ENCODE measurements at places on chromosomes 13 and 19.

- DNase-seq: no peak
Observed at GRCh38 chr13:40994581-40995230, 24.4 kb downstream of the ELF1 start.

- peak; percentile 39 for DNase-seq
Observed at GRCh38 chr13:49652355-49653305, 24.3 kb downstream of the ARL11 start.

GRCh38 chr19:676339-677105 is at the start of gene FSTL3:
TSS of gene FSTL3 (plus strand) at chr19:676392. CDS start at chr19:676424, 32 bp downstream.
- DNase-seq: no peak

GRCh38 chr19:3353493-3353892 is 12.9 kb upstream of the NFIC start:
- DNase-seq: no peak

DNA sequence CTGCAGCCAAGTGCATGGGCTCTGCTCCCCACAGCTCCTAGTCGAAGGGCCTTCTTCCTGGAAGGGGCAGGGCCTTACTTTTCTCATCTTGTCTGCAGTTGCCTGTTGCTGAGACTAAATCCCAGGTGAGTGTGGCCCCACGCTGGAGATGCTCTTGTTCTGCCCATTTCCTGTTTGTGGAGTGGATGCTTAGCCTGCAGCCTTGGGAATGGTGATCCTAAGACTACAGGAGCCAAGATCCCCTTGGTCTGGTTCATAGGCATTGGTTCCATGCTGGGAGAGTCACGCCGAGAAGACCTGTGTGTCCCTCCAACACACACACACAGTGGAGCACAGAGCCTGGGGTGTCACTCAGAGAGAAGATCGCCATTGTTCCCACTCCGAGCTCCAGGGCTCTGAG is 23.5 kb downstream of the CFAP97D2 start:
- no peak for DNase-seq

DNA sequence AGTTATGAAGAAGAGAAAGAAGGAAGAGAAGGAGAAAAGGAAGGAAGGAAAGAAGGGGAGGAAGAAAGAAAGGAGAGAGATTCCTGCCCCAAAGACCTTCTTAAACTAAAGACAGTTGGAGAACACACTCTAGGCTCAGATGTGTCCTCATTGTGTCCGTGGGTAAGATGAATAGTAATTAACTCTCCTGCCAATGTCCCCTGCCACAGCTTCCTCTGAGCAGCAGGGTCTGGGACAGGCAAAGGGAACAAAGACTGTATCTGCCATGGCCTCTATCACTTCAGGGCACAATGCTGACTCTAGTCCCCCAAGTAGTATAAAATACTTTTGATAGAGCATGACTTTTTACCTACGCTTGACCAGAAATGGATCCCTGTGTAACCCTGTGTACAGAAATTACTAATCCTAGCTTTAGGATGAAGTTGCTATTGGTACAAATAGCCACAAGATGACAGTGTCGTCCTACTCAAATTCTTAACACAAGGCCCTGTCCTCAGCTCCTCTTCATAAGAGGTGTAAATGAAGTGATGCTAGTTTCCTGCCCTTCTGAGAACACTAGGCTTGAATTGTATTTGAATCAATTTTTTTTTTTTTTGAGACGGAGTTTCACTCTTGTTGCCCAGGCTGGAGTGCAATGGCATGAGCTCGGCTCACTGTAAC is 186.2 kb upstream of the GPR12 start:
- DNase-seq: peak; percentile 57

DNA sequence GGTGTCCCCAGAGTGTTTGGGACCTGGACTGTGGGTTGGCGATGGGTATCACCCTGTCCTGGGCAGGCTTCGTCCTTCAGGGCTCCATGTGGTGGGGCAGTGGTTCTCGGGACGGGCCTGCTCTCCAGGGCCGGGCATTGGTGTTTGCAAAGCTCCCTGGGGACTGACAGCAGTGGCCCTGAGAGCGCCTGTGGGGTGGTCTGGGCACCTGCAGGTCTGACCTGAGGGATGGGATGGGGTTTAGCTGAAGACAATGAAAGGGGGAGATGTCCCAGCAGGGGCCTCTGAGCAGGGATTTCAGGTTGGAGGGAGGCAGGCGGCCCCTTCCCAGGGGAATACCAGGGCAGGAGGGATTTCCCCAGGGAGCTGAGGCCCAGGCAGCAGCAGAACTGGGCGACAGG is 68.3 kb upstream of the MCF2L start:
- no peak for DNase-seq

DNA sequence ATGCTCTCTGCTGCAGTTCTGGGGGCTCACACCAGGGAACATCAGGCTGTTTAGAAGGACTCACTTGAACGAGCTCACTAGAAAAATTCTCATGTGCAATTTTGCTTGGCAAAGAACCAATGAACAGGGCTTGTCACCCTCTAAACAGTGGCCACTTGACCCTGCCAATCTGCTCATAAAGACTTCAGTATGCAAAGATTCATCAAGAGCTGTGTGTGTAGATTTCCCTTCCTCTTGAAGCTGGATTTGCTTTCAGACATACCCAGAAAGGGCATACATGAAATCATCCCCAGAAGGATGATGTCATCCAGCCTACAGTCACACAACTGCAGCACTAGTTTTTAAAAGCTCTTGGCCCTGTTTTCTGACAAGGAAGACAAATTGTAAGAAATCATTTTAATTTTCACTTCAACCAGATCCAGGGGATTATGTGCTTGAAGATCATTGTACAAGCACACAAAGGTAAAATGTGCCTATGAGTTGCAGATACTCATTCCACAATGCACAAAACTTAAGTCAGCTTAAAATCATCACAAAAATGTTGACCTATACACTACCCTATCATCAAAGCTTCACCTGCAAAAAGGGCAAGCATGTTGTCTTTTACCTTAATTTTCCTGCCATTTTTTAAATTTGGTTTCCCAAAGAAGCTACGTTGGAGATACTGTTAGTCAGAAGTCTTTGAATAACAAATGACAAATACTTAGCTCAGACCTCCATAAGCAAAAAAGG is 5.2 kb upstream of the STK24 start:
- DNase-seq: no peak

DNA sequence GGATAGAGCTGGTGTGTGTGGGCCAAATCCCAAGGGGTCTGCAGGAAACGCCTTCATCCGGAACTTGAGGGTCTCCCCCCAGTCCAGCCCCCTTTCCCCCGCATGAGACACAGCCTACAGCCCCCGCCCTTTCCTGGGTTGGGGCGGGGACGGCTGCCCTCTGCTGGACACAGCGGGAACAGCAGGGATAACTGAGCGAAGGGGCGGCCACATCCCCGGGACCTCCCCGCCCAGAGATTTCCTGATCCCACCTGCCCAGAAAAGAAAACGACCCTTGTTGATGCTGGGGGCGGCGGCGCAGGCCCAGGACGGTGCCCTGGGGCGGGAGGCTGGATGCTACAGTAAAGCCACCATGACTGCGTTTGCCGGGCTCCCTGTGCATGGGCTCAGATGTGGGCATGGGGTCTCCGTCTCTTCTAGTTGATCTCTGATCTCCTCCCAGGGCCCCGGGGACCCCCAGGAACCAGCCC is 14.2 kb downstream of the ONECUT3 start:
- peak; percentile 71 for DNase-seq

GRCh38 chr13:94415500-94416237 is 63.8 kb downstream of the DCT start:
- no peak for DNase-seq

GRCh38 chr13:40985381-40986100 is 33.6 kb downstream of the ELF1 start:
- DNase-seq: no peak

DNA sequence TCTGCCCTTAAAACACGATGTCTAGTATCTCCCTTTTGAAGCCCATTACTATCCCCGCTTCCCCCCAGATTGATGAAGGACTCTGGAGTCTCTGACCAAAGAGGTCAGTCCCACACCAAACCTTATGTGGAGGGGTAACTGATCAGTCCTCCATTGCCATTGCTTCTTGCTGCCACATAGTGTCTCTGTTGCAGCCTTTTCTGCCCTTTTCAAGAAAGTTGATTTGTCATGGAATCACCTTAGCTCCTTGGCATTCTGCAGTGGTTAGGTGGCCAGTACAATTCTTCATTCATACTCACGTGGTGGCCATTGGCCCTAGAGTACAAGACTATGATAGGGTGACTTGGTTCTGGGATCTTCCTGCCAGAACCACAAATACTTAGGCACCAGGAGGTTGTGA is 8.4 kb upstream of the HTR2A start:
- DNase-seq: no peak

- DNase-seq: no peak
Observed at GRCh38 chr13:21595546-21595822, 8.5 kb downstream of the MICU2 start.

DNA sequence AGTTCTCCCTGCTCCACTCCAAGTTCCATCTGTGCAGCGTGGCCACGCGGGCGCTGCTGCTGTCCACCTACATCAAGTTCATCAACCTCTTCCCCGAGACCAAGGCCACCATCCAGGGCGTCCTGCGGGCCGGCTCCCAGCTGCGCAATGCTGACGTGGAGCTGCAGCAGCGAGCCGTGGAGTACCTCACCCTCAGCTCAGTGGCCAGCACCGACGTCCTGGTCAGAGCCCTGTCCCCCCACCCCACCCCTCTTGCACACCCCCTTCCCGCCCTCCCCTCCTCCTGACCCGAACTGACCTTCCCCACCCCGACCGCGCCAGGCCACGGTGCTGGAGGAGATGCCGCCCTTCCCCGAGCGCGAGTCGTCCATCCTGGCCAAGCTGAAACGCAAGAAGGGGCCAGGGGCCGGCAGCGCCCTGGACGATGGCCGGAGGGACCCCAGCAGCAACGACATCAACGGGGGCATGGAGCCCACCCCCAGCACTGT is 11.6 kb downstream of the FUZ start:
- DNase-seq: no peak

DNA sequence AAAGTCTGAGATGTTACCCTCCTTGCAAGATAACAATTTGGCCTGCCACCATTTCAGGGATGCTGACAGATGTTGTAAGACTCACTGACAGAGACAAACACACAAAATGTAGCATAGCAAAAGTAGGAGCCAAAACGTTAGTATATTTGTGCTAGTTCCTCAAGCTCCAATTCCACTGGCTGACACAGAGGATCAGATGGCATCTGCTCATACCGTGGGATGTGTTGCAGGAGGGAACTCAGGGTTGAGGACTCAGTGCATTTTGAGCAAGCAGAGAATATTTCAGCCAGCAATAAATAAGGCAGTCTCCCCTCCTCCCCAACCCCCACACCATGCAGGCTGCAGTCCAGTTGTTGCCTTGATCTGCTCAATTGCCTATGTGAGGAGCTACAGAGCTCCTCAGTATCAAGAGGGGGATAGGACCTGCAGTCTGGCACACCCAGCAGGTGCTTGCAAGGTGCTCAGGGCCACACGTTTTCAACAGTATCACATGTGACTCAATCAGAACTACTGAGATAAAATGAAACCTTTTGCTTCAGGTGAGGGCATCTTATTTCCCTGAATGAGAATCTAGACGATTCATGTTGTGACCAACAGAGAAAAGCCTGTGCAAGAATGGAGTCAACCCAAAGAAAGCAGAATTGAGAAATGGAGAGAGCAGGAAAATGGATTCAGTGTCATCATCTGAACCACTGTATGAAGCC is 23.6 kb upstream of the LRCH1 start:
- DNase-seq: peak; percentile 69

GRCh38 chr19:17302391-17303166 is 646 bp downstream of the ABHD8 start:
- DNase-seq: no peak

DNA sequence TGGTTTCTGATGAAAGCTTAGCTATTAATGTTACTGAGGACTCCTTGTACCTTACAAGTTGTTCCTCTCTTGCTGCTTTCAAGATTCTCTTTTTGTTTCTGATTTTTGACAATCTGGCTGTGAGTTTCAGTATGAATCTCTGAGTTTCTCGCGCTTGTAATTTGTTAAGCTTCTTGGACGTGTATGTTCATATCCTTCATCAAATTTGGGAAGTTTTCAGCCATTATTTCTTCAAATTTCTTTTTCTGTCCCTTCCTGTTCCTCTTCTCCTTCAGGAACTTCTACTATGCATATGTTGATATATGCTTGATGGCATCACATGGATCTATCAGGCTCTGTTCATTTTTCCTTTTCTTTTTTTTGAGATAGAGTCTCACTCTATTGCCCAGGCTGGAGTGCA is 5.6 kb upstream of the URI1 start:
- DNase-seq: no peak

DNA sequence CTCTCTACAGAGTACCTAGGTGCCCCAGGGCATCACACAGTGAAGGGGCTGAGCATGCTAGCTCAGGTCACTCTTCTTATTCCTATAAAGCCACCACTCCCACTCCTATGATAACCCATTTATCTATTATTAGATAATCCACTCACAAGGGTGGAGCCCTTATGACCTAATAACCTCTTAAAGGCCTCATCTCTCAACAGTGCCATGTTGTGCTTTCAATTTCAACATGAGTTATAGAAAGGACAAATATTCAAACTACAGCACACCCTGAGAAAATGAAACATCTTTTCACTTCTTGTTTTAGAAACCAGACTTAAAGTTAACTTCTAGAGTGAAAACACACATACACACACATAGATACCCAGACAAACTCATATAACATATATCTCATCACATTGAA is 1494.9 kb upstream of the MIR17HG start:
- DNase-seq: no peak

DNA sequence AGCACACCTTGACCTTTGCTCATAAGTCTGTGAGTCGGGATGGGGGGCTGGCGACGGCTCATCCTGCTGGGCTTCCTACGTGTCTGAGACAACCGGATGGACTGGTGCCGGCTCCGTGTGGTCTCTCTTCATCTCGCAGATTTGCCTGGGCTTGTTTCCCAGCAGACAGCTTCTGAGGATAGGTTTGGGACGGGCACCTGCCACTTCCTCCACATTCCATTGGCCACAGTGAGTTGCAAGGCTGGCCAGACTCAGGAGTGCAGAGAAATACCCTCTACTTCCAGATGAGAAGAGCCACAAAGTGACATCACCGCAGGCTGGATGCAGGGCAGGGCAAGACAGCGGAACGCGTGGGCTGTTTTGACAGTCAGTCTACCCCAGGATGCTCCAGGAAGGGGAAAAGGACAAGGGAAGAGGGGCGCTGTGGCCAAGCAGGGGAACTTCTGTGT is 48.1 kb downstream of the IRS2 start:
- DNase-seq: no peak

GRCh38 chr13:97627566-97627965 is 193.6 kb downstream of the RAP2A start:
- DNase-seq: no peak

DNA sequence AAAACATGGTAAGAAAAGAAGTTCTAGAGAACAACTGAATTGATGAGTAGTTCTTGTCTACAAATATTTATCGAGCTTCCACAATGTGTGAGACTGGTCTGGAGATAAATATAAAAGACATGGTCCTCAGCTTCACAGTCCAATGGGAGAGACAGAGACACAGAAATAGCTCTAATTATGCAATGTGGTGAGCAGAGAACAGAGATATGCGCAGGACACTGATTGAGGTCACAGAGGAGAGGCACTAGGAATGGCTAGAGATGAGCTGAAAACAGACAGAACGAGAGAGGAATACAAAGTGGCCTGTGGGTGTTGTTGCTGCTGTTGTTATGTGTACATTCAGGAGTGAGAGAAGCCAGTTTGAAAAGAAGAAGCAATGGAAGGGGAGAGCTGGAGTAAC is 53.2 kb downstream of the GPALPP1 start:
- DNase-seq: no peak

Measured in activated CD4-positive, alpha-beta T cell treated with anti-CD3 and anti-CD28 coated beads, Interleukin-2, Interleukin-6, amounts not matched to agents 100 ng/mL and 50 ng/mL, durations not matched to agents 16 hours and 8 hours (primary cell).